Glutamatergic neuron (in vitro differentiated cells): ENCODE measurements at places on chromosomes 2 and 18. TPM values are rescaled to one million over a fixed set of nuclear protein-coding genes. Genes with fewer than 3 reads are reported as not detected.

ASB18 gene
- total RNA-seq, result not detected

FAM124B gene
- total RNA-seq, result 1.3 TPM

IL1RL1 gene
- not detected for total RNA-seq

MAPK4 gene
- total RNA-seq, result 13.1 TPM

SCN9A gene
- total RNA-seq, result 11.2 TPM

ABCG5 gene
- total RNA-seq, result not detected

LGALSL gene
- total RNA-seq, result 2.8 TPM

IL36RN gene
- not detected for total RNA-seq

CHRNG gene
- total RNA-seq, result 3.5 TPM

ACMSD gene
- not detected for total RNA-seq

CHN1 gene
- total RNA-seq, result 212 TPM
